ENCODE measurements at places on chromosomes 11 and 22.

- no peak for DNase-seq
Measured at GRCh38 chr22:20488946-20489345, 6.6 kb downstream of the KLHL22 start.

DNA sequence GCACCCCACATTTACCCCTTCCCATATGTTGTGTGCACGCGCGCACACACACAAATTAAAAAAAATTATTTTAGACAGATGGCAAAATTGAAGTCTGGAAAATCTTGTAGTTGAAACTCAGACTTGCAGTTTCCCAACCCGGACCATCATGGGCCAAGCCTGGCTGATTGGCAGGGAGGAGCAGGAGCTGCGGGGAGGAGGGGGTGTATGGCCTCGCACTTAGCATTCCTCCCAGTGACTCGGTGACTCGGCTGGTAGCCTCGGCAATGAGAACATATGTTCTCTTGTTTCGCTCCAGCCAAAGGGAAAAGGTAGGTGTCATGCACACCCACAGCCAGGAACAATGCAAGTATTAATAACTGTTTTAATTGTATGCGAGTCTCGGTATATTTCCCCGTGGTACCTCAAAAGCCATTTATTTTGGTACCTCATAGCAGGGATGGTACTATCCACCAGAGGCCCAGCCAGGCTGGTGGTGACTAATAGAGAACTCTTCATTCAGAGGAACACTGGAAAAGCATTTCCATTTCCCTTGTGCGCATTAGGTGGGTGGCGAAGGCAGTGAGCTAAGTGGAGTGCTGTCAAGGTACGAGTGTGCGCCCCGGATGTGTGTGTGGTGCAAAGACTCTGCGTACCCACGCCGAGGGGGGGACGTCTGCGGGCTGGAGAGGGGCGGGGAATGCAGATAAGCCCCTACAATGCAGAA is 92.5 kb downstream of the DSCAML1 start:
- no peak for DNase-seq

- DNase-seq, result no peak
Measured at GRCh38 chr11:109184376-109184775, 237.6 kb upstream of the C11orf87 start.

- DNase-seq, result no peak
Measured at GRCh38 chr11:30260813-30261212, 30.0 kb downstream of the FSHB start.

DNA sequence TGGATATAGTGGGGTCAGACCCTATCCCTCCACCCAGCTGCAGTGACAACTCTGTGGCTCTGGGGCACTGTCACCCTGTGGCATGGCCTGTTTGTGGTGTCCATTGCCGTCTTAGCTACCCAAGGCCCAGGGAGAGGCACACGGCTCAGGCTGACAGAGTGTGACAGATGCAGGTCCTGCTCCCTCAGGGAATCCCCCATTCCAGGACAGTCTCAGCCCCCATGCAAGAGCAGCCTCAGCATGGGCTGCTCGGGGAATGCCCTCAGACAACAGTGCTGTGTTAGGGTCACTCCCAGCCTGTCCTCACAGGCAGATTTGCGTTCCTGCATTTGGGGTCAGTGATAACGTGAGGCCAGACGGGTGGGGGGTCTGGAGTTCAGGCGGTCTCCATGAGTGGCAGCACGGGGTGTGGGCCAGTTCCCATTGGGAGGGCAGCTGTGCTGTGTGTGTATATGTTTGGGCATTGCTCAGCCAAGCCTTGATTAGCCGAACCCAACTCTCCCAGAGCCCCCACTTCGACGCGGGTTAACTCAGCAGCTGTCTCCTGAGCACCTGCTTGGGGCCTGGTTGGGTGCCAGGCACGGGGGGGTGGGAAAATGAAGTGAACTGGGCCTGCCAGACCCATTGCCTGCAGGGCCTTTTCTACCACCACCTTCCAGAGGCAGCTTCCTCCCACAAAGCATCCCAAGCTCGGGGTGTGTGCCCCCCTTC is 5.3 kb upstream of the KCNQ1OT1 start:
- peak; percentile 67 for DNase-seq

GRCh38 chr11:119791047-119791446 is 62.0 kb upstream of the NECTIN1 start:
- DNase-seq, result no peak

Measured in hindlimb muscle (tissue), 1 donor.